Airway epithelial cell (primary cell): ENCODE measurements at places on chromosomes 2 and 18. TPM values are rescaled to one million over a fixed set of nuclear protein-coding genes. Genes with fewer than 3 reads are reported as not detected.

PRLH gene
- total RNA-seq, result not detected in 2 replicates

ARHGAP25 gene
- total RNA-seq, result 1.6 and 3.9 TPM in 2 replicates

AKAIN1 gene
- total RNA-seq, result not detected in 2 replicates

ADGRF3 gene
- total RNA-seq, result not detected in 2 replicates

STAT4 gene
- total RNA-seq, result 2.6 and 3.9 TPM in 2 replicates

HADHB gene
- total RNA-seq, result 116 TPM in 2 replicates

CREG2 gene
- total RNA-seq, result 0.88 and 3.9 TPM in 2 replicates

CXCR1 gene
- total RNA-seq, result not detected in 2 replicates

CDKL4 gene
- total RNA-seq, result 0.28 TPM in 1 of 2 replicates, not detected in the other

DIS3L2 gene
- 18.0 and 25.2 TPM in 2 replicates for total RNA-seq

RAB6D gene
- not detected in 2 replicates for total RNA-seq

POTEJ gene
- total RNA-seq, result not detected in 2 replicates

CHRNG gene
- not detected in 2 replicates for total RNA-seq

EDAR gene
- total RNA-seq, result 0.42 TPM in 2 replicates

AQP12A gene
- total RNA-seq, result not detected in 2 replicates

FAM168B gene
- 85.1 and 95.7 TPM in 2 replicates for total RNA-seq

DSG1 gene
- total RNA-seq, result 46.9 and 48.9 TPM in 2 replicates
